ENCODE measurements at places on chromosomes 1 and 21.

- no peak for DNase-seq
Observed at GRCh38 chr1:211577277-211577818, 1.6 kb downstream of the SLC30A1 start.

GRCh38 chr1:201436393-201436792, 14.9 kb upstream of the TNNI1 start:
- DNase-seq = no peak

GRCh38 chr1:231610388-231610787, 16.2 kb upstream of the DISC1 start:
- DNase-seq = no peak

GRCh38 chr1:223212441-223212840, 69.4 kb upstream of the TLR5 start:
- DNase-seq = no peak

DNA sequence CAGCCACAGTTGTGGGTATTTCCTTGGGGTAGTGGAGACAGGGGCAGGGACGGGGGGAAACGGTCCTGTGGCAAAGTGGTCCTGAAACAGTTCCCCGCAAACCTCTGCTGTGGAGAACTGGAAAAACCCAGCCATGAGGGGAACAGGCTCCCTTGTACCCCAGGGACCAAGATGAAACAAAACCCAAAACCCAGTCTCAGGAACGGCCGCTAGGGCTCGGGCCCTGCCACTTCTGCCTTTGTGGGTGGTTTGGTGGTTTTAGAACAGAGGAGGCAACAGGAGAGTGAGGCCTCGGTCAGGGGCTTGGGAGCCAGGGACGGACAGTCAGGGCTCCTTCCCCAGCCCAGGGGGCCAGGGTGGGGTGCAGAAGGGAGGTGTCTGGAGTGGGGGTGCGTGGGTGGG, 24.8 kb upstream of the EDN2 start:
- DNase-seq = no peak

GRCh38 chr1:15130607-15131006, 22.9 kb upstream of the TMEM51 start:
- no peak for DNase-seq

GRCh38 chr1:58683519-58683918, 16.3 kb downstream of the MYSM1 start:
- no peak for DNase-seq

DNA sequence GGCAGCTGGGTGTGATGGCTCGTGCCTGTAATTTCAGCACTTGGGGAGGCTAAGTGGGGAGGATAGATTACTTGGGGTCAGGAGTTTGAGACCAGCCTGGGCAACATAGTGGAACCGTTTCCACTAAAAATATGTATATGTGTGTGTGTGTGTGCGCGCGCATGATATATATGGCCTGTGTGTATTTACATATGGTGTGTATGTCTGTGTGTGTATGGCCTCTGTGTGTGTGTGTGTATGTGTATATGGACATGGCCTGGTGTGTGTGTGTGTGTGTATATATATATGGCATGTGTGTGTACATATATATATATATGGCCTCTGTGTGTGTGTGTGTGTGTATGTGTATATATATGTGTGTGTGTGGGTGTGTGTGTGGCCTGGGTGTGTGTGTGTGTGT, 16.0 kb upstream of the SLC2A7 start:
- DNase-seq = no peak

GRCh38 chr1:212294983-212295382, 9.8 kb downstream of the PPP2R5A start:
- DNase-seq = no peak

DNA sequence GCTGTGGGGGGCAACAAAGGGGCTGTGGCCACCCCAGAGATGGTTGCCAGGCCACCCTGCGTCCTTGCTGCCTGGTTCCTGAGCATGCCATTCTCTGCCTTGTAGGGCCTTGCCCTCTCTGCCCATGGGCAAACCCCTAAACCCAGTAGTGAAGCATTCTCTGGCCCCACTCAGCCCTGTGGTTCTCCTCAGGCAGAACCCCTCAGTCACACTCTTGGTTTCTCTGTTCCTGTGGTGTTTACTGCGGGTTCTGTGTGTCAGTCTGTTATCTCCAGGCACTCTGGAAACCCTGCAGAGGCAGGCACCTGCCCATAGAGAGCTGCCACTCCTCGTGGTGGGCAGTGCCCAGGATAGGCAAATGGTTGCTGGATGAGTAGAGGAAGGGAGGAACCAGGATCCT, 41.1 kb upstream of the IL19 start:
- no peak for DNase-seq

GRCh38 chr1:115170961-115171392, 81.7 kb upstream of the TSPAN2 start:
- DNase-seq = no peak

DNA sequence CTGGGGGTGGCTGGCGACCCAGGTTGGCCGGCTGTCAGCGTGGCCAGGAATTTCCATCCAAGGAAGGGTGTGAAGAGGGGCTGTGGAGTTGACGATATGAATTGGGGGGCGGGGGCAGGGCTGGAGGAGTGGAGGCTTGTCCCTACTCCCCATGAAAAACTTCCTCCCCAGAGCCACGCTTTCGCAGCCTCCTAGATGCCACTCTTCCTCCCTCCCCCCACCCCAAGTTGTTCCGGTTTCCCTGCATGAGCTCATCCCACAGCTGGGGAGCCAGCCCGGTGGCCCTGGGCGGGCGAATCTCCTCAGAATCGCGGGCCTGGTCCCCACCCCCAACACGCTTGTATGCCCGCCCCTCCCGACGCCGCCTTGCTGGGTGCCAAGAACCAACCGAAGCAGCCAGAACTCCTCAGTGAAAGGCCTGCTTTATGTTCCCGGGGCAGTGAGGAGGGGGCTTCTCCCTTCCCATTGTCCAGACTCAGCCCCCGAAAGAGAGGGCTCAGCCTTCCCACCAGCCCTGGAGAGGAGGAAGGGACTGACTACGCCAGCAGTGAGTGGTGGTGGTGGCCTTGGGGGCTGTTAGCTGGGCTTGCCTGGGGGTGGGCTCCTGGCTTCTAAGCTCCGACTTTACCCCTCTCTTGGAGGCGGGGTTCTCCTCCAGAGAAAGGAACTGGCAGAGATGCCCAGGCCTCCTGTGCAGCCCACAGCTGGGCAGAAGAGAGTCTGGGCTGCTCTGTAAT, 1.8 kb upstream of the CSMD2 start:
- DNase-seq = no peak

DNA sequence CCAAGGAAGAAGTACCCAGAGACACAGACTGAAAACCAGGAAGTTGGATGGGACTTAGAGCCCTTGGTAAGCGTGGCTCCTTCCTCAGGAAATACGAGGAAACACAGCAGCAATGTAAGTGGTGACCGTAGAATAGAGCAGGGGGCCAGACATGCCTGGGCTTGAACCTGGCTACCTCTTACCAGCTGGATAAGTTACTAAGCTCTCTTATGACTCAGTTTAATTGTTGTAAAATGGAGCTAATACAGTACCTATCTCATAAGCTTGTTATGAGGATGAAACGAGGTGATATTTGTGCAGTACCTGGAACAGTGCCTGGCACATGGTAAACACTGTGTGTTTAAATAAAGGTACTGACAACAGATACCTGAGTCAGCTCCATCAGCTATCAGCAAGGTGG, 19.2 kb downstream of the EBNA1BP2 start:
- no peak for DNase-seq

DNA sequence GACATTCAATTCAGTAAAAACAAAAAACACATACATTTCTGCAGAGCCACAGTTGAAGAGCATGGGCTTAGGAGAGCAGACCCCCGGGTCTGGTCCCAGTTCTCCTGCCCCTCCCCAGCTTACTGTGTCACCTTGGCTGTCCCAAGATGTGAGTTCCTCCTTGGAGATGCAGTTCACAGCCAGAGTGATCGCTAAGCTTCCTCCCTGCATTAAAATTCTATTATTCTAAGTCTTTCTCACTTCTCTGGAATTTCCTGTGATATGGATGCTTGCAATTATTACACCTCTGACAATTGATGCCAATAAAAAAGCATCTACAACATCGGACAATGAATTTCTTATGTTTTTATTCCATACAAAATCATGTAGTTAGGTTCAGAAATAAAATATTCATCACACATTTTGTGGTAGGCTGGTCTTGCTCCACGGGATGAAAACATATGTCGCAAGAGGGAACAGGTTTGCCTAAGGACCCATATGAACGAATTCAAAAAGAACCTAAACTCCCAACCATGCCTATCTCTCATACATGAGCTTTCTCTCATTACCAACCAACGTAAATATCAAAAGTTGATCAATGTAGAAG, 328.5 kb upstream of the RUNX1 start:
- no peak for DNase-seq

DNA sequence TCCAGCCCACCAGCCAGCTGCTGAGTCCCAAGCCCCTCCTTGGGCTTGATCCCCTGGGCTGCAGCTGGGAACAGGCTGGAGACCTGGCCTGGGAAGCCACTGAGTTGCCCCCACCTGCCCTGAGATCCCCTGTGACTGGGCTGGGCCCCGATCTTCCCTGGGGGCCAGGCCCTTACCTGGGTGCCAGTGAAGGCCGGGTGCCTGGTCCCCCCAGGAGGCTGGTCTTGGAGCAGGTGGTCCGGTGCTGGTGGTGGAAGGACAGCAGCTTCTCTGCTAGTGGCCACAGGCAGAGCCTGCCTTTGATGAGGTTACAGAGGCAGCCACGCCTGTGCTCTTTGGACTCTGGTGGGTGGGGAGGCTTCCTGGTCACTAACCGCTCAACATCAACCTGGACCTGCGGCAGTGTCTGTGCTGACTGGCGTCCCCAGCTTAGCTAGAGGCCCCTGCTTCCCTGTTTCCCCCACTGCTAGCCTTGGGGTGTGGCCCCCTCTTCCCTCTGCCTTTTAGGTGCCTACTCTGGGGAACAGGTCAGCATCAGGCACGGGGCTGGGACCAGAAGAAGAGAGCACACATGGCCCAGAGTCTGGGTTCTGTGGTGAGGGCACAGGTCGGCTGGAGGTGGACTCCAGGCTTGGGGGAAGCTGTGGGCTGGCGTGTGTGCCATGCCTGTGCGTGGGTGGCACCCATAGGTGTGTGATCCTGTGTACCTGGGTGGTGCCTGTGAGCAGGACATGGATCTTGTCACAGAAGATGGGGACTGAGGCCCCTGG, at the start of gene EPS8L3:
EPS8L3 (minus strand) TSS at position 278 of the 770 bp plus-strand sequence. CDS start 2,174 bp downstream, outside the sequence.
- no peak for DNase-seq

- no peak for DNase-seq
Observed at GRCh38 chr1:17168091-17168876, 36.6 kb upstream of the PADI1 start.

GRCh38 chr1:109891930-109892329, 18.7 kb upstream of the CSF1 start:
- no peak for DNase-seq

GRCh38 chr1:38041936-38042834, 4.4 kb downstream of the POU3F1 start:
- DNase-seq = no peak

- no peak for DNase-seq
Observed at GRCh38 chr1:247111700-247112478, 7.7 kb upstream of the ZNF669 start.

DNA sequence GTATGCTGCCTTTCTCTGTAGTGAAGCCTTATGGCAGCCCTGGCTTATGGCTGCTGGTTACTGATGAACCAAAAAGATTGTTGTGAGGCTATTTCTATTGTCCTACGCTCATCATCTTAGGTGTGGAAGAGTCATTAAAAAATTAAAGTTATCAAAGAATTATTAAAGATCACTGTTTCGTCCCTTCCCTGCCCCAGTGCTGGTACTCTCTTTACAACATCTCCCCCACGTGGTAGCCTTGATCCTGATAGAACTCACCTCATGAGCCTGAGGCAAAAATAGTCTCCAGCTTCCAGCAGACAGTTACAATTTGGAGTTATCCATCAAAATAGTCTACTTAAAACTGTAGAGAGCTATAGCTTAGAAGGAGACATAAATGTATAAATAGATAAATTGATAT, 201.5 kb downstream of the S1PR1 start:
- DNase-seq = no peak

DNA sequence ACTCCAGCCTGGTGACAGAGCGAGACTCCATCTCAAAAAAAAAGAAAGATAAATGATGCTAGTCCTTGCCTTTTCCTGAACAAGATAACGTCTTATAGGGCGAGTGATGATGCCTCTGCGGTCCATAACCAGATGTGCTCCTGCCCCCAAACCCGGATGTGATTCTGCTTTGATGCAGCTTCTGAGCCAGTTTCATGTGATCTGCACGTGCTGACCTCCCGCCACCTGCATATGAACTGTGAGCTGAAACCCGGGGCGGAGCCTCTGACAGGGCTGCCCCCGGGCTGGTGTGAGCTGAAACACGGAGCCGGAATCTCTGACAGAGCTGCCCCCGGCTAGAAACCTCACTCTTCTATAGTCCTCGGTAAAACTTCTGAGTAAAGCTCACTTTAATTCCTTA, 1.3 kb downstream of the KRTAP12-4 start:
- DNase-seq = no peak

DNA sequence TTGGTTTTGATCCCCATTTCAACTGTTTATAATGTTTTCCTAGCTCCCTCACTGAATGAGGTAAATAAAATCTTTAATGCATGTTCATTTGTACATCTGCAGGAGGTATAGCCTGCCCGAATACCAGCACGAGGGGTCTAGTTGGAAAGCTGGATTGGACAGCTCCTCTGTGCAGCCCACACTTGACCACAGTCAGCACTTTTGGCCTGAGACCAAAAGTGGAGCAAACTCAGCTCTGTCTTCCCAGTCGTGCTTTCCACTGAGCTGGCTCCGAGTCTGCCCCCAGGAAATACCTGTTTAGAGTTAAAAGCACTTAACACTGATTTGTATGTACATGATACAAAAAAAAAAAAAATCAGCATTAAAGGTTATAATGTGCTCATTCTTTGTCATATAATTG, 224.4 kb downstream of the DSCAM start:
- DNase-seq = no peak

- no peak for DNase-seq
Observed at GRCh38 chr1:89519779-89520358, 4.8 kb upstream of the LRRC8B start.

DNA sequence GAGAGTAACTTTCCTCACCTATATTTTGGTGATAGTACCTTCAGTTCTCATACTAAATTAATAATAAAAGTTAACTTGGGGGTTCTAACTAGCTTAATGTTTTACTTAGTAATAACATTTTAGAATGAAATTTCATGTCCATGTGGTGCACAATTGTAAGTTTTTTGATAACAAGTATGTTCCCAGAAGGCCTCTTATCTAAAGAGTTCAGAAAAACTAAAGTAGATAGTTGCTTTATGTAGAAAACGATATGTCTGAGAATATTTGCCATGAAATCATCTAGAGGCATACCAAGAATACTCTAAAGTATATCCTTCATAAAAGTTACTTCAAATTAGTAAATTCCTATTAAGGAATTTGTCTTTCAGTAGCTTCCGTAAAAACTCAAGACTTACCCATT, 10.2 kb upstream of the ADCY10 start:
- no peak for DNase-seq
